Keratinocyte (primary cell): ENCODE measurements at places on chromosomes 2 and 18. TPM values are rescaled to one million over a fixed set of nuclear protein-coding genes. Genes with fewer than 3 reads are reported as not detected.

The CKAP2L gene
- polyA plus RNA-seq, result 1.2 to 10.9 TPM (median 9.3 TPM) in 3 replicates

The APOB gene
- 0.01 TPM in 2 of 3 replicates, not detected in the other for polyA plus RNA-seq

The STPG4 gene
- polyA plus RNA-seq, result 0.26 TPM in 1 of 3 replicates, not detected in the others

The CFAP65 gene
- polyA plus RNA-seq, result not detected in 3 replicates

The PROKR1 gene
- 0.01 TPM in 1 of 3 replicates, not detected in the others for polyA plus RNA-seq

The SCYGR4 gene
- not detected in 3 replicates for polyA plus RNA-seq

The SULT1C4 gene
- not detected in 3 replicates for polyA plus RNA-seq

The B4GALT6 gene
- 2.3 to 7.1 TPM (median 5.0 TPM) in 3 replicates for polyA plus RNA-seq

The FBXO48 gene
- 0.85 to 1.9 TPM (median 1.0 TPM) in 3 replicates for polyA plus RNA-seq

The ANTXR1 gene
- polyA plus RNA-seq, result 12.8 to 35.9 TPM (median 20.4 TPM) in 3 replicates

The ALPG gene
- not detected in 3 replicates for polyA plus RNA-seq

The NXPH2 gene
- polyA plus RNA-seq, result not detected in 3 replicates

The CHRNG gene
- polyA plus RNA-seq, result not detected in 3 replicates

The ZAP70 gene
- polyA plus RNA-seq, result 0.95 to 7.3 TPM (median 1.6 TPM) in 3 replicates

The SLC23A3 gene
- 0.48 to 2.4 TPM (median 1.4 TPM) in 3 replicates for polyA plus RNA-seq

The RRM2 gene
- 1.6 to 34.1 TPM (median 25.7 TPM) in 3 replicates for polyA plus RNA-seq

The SIX2 gene
- not detected in 3 replicates for polyA plus RNA-seq

The RHOB gene
- 23.6 to 28.3 TPM (median 25.3 TPM) in 3 replicates for polyA plus RNA-seq

The GKN2 gene
- polyA plus RNA-seq, result 0.08 TPM in 1 of 3 replicates, not detected in the others

The GPR35 gene
- 0.04 to 0.17 TPM (median 0.09 TPM) in 3 replicates for polyA plus RNA-seq

The FSHR gene
- not detected in 3 replicates for polyA plus RNA-seq

The SUCLG1 gene
- polyA plus RNA-seq, result 43.5 to 83.6 TPM (median 69.9 TPM) in 3 replicates

The CHST9 gene
- polyA plus RNA-seq, result under 0.01 to 0.07 TPM (median 0.03 TPM) in 3 replicates

The ICOS gene
- 0.04 TPM in 1 of 3 replicates, not detected in the others for polyA plus RNA-seq
